AG10803 (cell line): ENCODE measurements at places on chromosomes 6 and 20.
A peak's percentile ranks its signal among the peaks of the same experiment; 100 is the strongest.

DNA sequence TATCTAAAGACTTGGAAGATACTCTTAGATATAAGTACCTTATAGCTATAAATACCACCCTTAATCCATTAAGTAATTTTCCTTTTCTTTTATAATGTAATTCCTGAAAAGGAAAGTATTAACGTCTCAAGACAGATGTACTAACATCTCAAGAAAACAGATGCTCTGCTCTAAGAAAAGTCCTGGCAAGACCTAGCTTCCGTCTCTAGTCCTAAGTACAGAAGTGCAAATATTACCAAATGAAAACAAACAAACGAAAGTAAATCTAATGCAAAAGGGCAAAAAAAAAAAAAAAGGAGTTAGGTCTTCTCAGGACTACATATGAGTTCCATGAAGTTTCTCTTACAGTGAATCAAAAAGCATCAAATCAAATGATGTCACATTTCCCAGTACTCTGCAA lies 106.8 kb upstream of the PDE10A start:
- DNase-seq: no peak

- DNase-seq: no peak
Observed at GRCh38 chr6:169112483-169113320, 140.9 kb downstream of the THBS2 start.

DNA sequence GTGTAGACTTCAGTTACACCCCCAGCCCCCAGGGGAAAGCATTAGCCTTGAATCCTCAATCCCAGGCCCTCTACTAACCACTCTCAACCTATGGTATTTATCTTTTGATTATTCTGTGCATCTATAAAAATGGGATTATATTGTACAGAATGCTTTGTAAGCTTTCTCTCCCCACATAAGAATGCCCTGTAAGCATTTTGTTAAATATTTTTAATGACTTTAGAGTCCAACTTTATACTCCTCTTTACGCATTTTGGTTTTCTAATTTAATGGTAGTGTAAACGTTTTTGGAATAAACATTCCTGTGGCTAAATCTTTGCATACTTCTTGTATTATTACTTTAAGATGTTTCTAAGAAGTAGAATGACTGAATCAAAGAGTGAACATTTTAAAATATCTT lies 35.4 kb downstream of the FBXO9 start:
- DNase-seq: peak; percentile 8

DNA sequence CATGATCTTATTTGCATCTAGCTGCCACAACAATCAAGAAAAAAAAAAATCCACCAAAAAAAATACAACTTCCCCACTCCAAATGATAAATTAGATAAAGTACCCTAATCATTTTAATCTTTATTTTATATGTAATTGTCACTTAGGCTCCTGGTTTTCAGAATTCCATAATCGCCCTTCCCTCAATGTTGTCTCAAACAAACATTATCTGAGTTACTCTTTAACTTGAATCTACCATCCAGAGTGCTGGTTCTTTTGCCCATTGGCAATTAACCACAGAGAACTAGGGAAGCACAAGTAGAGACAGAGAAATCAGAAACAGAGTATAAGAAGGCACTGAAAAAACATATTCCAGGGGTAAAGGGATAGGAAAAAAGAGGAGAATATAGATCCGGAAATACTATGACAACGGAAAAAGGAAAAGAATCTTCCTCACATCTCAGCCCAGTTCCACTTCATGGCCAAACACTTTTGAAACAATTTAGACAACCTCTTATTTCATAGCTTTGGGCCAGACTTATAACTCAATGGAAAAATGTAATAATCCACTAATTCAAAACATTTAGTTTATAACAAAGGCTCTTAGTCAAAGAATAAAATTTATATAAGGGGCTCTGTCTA lies 861 bp upstream of the NHSL1 start:
- no peak for DNase-seq

- DNase-seq: no peak
Observed at GRCh38 chr6:25463441-25463840, 184.3 kb downstream of the CARMIL1 start.

- DNase-seq: no peak
Observed at GRCh38 chr6:116974526-116975316, 97.7 kb downstream of the RFX6 start.

DNA sequence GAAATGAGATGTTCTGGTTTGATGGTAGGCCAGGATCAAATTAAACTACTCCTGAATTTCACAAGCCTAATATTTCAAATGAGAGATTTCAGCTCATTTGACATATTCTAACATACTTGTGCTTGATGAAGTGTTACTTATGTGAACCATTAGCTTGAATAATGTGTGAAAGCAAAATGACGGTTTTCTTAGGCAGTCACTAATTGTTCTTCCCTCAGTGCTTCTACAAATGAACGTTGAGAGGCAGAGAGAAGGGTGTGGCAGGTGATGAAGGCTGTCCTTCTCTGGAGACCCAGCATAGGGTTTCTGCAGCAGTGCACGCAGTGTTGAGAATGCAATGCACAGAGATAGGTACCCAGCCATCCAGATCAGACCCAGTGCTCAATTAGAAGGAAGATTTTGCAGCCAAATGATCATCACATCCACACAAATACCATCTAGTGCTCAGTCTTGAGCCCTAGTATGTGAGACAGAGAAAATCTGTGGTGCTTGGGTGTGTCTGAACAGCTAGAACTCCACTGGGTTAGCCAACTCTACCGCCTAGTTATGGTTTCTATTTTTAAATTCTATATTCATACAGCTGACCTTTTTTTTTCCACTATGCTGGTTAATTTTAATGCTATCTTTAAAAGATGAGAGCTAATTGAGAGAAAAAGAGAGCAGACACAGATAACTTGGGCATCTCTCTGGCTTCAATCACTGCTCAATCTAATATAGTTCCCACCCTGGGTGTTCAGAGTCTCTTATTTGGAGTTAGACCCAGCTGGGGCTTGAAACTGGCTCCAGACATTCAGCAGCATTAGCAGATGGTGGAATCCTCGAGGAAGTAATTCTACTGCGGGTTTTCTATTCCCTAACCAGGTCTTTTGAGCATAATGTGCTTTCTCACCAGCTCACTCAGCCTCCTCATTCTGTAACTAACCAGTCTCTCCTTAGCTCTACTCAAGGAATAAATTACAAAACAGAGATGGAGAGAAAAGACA lies 4.4 kb upstream of the MYLIP start:
- DNase-seq: no peak

DNA sequence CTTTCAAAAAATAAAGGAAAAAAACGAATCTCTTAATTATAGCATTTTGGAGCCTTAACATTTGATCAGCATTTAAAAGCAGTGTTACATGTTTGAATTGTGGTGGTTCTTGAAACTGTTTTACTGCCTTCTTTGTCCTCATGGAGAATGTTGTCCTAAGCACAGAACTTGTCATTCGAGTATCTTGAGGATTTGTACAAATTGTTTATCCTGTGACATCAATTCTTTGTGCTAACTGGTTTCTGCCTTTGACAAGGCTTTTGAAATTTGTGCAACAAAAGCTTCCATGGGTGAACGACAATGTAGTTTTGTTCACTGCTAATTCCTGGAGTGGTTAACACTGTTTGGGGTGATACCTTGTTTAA lies 130.8 kb downstream of the SCAF8 start:
- no peak for DNase-seq

DNA sequence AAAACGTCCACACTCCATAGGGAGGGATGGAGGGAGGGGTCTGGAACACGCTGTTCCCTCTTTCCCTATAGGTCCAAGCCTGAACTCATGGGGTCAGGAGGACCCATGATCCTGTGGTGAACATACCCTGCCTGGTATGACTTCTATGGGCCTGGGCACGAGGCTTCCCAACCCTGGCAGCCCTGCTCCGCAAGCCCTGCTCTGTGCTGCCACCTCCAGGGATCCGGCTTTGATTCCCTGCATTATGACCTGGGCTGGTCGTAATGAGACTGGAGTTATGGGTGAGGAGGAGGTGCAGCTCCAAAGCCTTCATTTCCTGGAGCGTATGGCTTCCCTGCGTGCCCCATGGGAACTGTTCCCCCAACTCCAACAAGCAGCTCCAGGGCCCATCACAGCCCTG lies 54.9 kb downstream of the CDH22 start:
- no peak for DNase-seq

- DNase-seq: no peak
Observed at GRCh38 chr6:155883334-155883731, 427.7 kb upstream of the NOX3 start.

GRCh38 chr6:142697922-142698321 lies 247.1 kb downstream of the HIVEP2 start:
- no peak for DNase-seq

- peak; percentile 33 for DNase-seq
Observed at GRCh38 chr6:159042003-159042825, 2.6 kb downstream of the TAGAP start.

DNA sequence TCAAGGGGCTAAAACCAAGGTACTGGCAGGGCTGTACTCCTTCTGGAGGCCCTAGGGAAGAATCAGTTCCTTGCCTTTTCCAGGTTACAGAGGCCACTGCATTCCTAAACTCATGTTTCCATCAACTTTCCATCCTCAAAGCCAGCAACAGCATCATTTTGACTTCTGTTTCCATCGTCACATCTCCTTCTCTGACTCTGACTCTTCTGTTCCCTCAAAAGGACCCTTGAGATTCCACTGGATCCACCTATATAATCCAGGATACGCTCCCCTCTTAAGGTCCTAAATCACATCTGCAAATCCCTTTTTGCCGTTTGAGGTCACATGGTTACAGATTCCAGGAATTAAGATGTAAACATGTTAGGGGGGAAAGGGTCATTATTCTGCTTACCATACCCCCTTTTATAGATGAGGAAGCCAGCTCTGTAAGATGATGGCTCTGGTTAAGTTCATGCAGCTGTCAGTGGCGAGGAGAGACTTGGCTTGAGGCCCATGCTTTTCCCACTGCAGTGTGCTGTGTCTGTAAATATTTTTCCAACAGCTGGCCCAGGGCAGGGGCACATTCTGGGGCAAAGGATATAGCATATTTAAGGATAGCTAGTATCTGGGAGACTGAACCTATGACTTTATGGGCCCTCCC lies 114.6 kb downstream of the TNFRSF21 start:
- DNase-seq: peak; percentile 21

DNA sequence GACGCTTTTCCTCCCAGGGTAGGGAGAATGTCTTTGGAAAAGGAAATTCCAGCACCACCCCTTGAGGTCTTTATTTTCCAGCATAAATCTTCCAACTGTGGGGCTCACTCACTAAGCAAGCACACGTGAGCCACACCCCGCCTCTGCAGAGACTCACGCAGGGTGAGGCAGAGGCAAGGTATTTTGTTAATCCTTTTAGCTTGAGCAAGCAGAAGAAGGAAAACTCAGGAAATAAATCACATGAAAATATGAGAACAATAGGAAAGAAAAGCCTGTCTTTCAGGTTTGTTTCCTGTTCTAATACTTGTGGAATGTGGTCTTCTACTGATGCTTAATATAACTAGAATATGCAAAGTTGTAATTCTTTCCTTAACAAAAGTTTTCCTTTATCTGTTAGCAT lies 4.1 kb upstream of the PHACTR2 start:
- DNase-seq: peak; percentile 86

- no peak for DNase-seq
Observed at GRCh38 chr6:95249175-95249574, 328.2 kb upstream of the MANEA start.

GRCh38 chr6:37783025-37783855 lies 36.3 kb upstream of the ZFAND3 start:
- peak; percentile 41 for DNase-seq

GRCh38 chr6:151709329-151709728 lies 98.2 kb upstream of the ESR1 start:
- DNase-seq: no peak

GRCh38 chr20:1661542-1662299 lies 4.1 kb upstream of the SIRPG start:
- no peak for DNase-seq

- no peak for DNase-seq
Observed at GRCh38 chr20:24827603-24828295, 121.3 kb upstream of the CST7 start.

DNA sequence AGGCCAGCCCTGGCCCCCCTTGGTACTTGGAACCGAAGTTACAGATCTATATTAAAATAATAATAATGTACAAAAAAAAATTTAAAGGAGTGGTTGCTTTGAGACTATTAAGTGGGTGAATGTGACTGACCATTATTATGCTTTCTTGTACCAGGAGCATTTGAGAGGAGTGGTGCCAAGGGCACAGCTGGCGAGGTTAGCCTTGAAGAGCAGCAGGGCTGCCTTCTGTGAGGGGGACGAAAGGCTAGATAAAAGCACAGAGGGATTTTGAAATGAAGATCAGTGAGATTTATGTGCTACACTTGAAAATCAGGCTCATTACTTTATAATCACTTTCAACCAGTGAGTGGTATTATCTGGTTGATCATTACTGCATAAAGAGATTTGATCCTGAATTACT lies 48.6 kb downstream of the FIG4 start:
- DNase-seq: no peak

- DNase-seq: no peak
Observed at GRCh38 chr20:4875578-4876067, 125.7 kb downstream of the SLC23A2 start.

DNA sequence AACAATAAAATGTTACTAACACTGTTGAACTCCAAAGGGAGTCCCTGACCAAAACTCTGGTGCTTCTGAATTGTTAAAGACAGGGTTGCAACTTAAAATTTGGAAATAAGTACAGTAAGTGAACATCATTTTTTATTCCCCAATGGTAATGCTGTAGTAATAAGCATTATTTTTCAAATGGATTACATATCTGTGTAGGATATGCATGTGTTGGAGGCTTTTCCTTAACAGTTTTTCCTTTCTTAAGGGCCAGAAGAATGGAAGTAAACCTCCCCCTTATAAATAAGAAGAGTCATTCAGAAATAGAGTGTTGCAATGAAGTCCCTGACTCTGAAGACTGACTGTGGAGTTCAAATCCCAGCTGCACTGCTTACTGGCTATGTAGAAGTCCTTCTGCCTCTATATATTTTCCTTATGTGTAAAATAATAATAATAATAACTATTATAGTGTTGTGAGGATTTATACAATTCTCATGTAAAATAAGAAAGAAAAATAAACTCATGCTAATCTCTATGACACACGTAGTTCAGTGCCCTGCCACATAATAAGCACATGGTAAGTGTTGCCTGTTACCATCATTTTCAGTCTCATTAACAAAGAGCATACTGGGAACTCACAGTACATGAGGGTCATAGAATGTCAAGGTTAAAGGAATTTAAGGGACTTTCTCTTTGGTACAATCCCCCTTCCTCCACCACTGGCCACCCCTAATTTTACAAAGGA lies 129.8 kb upstream of the SMLR1 start:
- DNase-seq: no peak

- DNase-seq: peak; percentile 84
Observed at GRCh38 chr6:143007646-143008045, 53.0 kb upstream of the AIG1 start.
